ENCODE measurements at places on chromosomes 7 and 10. TPM values are rescaled to one million over a fixed set of nuclear protein-coding genes. Genes with fewer than 3 reads are reported as not detected.

AKR1D1 gene
- total RNA-seq, result 206 TPM

DNA sequence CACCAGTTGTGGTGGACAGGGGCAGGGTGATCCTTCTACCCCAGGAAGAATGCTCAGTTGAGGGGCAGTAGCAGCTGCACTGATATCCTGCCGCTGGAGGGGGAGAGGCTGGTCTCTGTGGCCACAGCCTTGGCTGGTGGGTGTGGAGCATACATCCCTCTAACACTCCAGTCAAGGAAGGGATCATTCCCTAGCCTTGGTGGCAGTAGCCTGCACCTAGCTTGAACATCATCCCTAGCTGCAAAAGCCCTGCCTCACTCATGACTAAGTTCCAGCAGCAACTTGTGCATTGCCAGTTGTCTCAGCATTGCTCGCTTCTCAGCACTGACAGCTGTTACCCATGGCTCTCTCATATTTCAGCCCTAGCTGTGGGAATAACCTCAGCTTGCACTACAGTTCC, 688.9 kb upstream of the POT1 start:
- no peak for DNase-seq

DNA sequence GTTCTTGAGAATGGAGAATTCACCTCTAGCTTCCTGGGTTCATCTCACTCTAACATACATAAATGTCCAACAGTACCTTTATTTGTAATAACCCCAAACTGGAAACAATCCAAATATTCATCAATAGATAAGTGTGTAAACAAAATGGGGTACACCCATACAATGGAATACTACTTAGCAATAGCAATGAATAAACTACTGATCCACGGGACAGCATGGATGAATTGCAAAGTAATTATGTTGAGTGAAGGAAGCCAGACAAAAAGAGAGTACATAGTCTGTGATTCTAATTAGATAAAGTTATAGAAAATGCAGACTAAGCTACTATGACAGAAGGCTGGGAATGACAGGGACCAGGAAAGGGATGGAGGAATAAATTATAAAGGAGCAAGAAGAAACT, 391.3 kb downstream of the CCSER2 start:
- no peak for DNase-seq

DNA sequence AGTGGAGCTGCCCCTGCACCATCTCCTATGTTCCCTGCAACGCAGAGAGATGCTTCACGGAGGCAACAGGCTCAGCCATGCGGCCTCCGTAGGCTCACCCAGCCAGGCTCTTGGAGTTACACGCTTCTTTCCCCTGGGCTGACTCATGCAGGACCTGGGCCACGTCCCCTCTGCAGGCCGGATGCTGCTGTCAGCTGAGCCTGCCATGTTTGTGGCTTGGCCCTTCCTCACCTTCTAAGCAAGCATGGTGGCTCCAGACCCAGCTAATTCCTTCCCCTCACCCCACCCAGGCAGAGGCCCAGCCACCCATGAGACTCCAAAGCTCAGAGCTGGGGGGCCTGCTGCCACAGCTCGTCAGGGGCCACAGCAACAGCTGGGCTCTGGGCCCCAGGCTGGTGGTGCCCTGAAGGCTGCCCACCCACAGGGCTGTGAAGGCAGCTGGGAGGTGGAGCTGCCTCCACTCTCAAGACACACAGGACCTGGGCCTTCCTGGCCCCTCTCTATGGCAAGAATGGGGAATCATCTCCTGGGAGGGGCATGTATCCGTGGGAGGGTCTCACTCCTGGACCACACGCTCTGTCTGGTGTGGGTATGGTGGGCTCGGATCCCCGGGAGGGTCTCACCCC, 219.6 kb downstream of the ELFN1 start:
- DNase-seq, result no peak

FAM180A gene
- total RNA-seq, result 4.8 TPM

LLCFC1 gene
- total RNA-seq, result not detected

MSMB gene
- total RNA-seq, result not detected

- DNase-seq, result no peak
Observed at GRCh38 chr7:112079673-112080072, 126.5 kb downstream of the DOCK4 start.

MBL2 gene
- 108 TPM for total RNA-seq

GRCh38 chr7:107622429-107622828, 38.2 kb upstream of the SLC26A4 start:
- no peak for DNase-seq

GRCh38 chr7:56063500-56063881, 595 bp upstream of the SUMF2 start:
- DNase-seq, result no peak

DNA sequence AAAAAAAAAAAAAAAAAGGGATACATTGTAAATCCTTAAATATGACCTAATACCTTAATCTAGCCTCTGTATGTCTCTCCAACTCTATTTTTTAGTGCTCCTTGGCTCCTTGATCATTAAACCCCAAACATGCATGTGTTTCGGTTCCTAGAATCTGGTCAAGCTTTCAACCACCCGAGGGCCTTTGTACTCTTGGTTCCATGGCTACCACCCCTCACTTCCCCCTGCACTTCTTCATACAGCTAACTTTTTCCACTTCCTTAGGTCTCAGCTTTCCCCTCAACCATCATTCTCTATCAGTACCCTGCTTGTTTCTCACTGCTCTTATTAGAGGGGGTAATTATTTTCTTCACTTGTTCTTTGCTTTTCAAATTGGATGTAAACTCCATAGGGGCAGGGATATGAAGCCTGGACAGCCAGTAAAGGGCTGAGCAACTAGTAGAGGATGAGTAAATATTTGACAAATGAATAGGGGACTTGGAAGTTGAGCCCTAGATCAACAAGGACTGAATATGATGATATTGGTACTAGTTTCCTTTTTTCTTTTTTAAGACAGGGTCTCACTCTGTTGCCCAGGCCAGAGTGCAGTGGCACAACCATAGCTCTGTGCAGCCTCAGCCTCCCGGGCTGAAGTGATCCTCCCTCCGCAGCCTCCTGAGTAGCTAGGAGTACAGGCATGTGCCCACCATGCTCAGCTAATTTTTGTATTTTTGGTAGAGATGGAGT, 4.3 kb upstream of the GDI2 start:
- no peak for DNase-seq

- DNase-seq, result no peak
Observed at GRCh38 chr10:81019029-81019890, 481.6 kb downstream of the SH2D4B start.

- DNase-seq, result peak; percentile 72
Observed at GRCh38 chr10:114550756-114551635, 107.1 kb downstream of the ABLIM1 start.

HSPA12A gene
- total RNA-seq, result 2.7 TPM

ANKRD7 gene
- not detected for total RNA-seq

All from left lobe of liver (tissue), 2 donors.